ENCODE measurements at places on chromosomes 5 and 9. TPM values are rescaled to one million over a fixed set of nuclear protein-coding genes. Genes with fewer than 3 reads are reported as not detected.

The IL12B gene
- not detected for total RNA-seq

DNA sequence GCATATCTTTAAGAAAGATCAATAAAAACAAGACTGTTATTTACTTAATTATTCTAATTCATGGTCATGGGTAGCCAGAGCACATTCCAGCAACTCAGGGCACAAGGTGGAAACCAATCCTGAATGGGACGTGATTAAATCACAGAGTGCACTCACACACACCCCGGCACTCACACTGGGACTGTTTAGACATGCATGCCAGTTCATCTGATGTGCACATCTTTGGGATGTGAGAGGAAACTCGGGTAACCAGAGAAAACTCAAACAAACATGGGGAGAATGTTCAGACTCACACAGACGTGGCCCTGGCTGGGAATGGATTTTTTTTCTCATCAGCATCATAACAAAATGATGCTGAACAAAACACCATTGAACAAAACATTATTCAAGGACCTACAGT, 29.4 kb downstream of the SMAD5 start:
- no peak for DNase-seq
- H3K36me3 ChIP-seq = no peaks in the 10 kb centered on the region
- H3K27me3 ChIP-seq = no peaks in the 10 kb centered on the region
- no peak overlapping the region for H3K27ac ChIP-seq
- H3K4me3 ChIP-seq = no peak overlapping the region

The PALM2AKAP2 gene
- not detected for total RNA-seq

- peaks cover 2% of the 10 kb centered on the region for H3K36me3 ChIP-seq
- no peak overlapping the region for H3K4me3 ChIP-seq
- no peaks in the 10 kb centered on the region for H3K27me3 ChIP-seq
- no peak overlapping the region for H3K27ac ChIP-seq
Observed at GRCh38 chr5:139376364-139376763, 6.7 kb downstream of the SLC23A1 start.

DNA sequence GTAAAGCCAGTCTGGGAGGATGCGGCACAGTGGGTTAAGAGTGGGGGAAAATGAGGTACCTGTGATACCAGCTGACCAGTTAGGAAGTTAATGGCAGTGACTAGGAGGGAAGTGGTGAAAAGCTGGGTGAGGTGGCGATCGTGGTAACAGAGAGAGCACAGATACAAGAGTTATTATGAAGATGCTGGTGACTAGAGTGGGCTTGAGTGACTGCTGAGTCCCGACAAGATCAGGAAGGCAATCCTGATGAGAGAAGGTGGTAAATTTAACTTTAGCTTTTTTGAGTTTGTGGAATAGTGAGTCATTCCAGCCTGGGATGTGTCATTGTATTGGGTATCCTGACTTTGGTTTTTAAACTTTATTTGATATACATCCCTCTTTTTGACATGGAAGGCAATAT, 38.8 kb downstream of the CMYA5 start:
- H3K27me3 ChIP-seq = no peaks in the 10 kb centered on the region
- DNase-seq = no peak
- H3K36me3 ChIP-seq = no peaks in the 10 kb centered on the region
- no peak overlapping the region for H3K4me3 ChIP-seq

- H3K4me3 ChIP-seq = peak overlapping the region; percentile 94
- H3K27ac ChIP-seq = no peak overlapping the region
- no peaks in the 10 kb centered on the region for H3K27me3 ChIP-seq
- DNase-seq = peak; percentile 49
Observed at GRCh38 chr5:56814361-56814962, 887 bp upstream of the MAP3K1 start.

DNA sequence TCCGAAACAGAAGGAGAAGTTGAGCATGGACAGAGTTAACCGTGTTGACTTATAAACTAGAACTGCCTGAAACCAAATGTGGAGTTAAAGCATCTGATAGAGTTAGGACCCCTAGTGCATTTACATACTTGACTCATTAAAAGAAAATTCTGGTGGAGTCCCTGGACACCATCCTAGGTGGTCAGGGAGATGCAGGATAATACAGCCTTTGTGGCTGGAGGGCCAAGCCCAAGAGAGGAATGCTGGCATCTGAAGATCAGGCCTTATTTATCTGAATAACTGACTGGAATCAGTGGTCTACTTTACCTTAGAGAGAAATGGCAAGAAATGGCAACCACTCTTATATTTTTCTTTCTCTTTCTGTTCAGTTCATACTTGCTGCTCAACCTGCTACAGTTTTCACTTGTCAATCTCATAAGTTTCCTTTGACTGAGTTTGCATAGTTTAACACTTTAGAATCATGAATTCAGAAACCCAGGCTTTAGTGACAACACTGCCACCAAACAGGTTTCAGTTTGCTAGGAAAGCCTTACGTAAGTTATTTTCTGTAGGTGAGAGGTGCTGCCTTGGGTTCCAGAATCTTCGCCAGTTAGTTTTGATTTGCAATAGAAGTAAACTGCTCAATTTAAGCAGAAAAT, 10.2 kb downstream of the CMYA5 start:
- H3K4me1 ChIP-seq = no peaks in the 10 kb centered on the region
- DNase-seq = no peak
- H3K27me3 ChIP-seq = peaks cover 2% of the 10 kb centered on the region
- no peak overlapping the region for H3K4me3 ChIP-seq
- H3K36me3 ChIP-seq = no peaks in the 10 kb centered on the region

The TRPM6 gene
- total RNA-seq = 0.12 TPM

DNA sequence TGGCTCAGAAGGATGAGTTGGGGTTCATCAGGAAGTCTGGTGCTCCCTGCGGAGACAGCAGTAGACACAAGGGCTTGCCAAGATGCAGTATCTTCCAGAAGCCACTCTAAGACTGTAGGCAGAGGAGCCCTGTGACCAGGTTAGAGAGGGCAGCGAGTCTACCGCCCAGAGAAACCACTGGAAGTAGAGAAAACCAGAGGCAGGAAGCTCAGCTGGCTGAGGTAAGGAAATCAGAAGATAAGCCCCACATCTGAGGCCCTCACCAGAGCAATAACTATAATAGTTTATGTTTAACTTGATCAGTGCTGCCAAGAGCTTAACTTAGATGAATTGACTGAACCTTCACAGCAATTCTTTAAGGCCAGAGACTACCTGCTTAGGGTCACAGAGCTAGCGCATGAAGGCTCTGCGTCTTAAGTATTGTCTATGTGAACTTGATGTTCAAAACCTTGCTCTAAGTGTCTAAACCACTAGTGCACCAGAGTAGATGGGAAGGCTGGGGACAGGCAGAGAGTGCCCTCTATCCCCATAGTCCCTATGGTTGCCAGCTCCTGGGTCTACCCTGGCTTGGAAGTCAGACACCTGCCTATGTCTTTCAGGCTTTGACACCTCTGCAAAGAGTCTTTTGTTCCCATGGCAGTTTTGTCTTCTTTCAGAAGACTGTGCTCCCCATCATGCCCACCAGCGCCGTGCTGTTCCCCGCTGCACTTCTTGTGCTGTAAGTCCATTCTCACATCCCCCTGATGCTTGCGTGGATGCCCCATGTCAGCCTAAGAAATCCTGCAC, 228.2 kb upstream of the KLF4 start:
- H3K4me1 ChIP-seq = peaks cover under 1% of the 10 kb centered on the region
- no peak overlapping the region for H3K4me3 ChIP-seq
- H3K27ac ChIP-seq = no peak overlapping the region
- H3K27me3 ChIP-seq = peaks cover 3% of the 10 kb centered on the region
- H3K36me3 ChIP-seq = no peaks in the 10 kb centered on the region

The SPATA31A3 gene
- not detected for total RNA-seq

The RNF183 gene
- not detected for total RNA-seq

- no peaks in the 10 kb centered on the region for H3K36me3 ChIP-seq
- no peak overlapping the region for H3K4me3 ChIP-seq
- H3K4me1 ChIP-seq = peaks cover 14% of the 10 kb centered on the region
- DNase-seq = no peak
Observed at GRCh38 chr5:34858790-34859189, 19.8 kb downstream of the TTC23L start.

- peak; percentile 96 for DNase-seq
- peak overlapping the region; percentile 2 for H3K4me3 ChIP-seq
- H3K27me3 ChIP-seq = no peaks in the 10 kb centered on the region
- no peaks in the 10 kb centered on the region for H3K36me3 ChIP-seq
Observed at GRCh38 chr5:100595152-100595811, 60.1 kb downstream of the FAM174A start.

- no peak overlapping the region for H3K4me3 ChIP-seq
- DNase-seq = no peak
- no peaks in the 10 kb centered on the region for H3K4me1 ChIP-seq
- H3K27me3 ChIP-seq = no peaks in the 10 kb centered on the region
- H3K27ac ChIP-seq = no peak overlapping the region
Observed at GRCh38 chr5:68628082-68628814, 412.7 kb downstream of the PIK3R1 start.

The LCP2 gene
- not detected for total RNA-seq

DNA sequence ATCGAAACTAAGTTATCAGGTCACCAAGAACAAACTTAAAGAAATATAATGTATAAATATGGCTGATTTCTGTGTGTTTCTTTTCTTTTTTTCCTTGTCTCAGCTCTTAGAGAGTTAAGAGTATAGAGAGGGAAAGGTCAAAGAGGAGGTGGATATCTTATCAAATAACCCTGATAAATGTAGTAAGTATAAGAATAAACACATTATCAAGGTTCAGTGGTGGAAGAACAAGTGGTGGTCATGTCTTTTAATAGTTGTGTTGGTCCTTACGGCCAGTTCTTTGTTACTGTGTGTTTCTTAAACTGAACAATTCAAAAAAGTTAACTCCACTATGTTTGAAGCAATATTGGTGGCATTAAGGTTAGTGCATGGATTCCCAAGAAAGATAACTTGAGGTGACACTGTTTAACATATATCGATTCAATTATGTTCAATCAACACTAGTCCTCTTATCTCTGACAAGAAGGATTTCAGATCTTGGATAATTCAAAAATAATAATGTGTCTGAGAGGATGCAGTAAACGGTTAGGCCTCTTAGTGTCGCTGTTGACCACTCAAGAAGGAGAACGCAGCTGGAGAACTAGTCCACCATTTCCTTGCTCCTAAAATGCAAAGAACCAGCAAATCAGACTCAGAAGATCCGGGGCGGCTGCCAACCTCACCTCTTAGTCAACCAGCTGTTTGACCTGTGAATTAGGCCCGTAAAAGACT, at the start of gene PCDHGA3:
TSS of gene PCDHGA3 (plus strand) at position 588 of the 711 bp plus-strand sequence. CDS start 205 bp downstream, outside the sequence.
- H3K27me3 ChIP-seq = peaks cover 29% of the 10 kb centered on the region
- H3K4me1 ChIP-seq = peaks cover 3% of the 10 kb centered on the region
- peak; percentile 53 for DNase-seq
- H3K27ac ChIP-seq = no peak within 1 kb of the TSS

DNA sequence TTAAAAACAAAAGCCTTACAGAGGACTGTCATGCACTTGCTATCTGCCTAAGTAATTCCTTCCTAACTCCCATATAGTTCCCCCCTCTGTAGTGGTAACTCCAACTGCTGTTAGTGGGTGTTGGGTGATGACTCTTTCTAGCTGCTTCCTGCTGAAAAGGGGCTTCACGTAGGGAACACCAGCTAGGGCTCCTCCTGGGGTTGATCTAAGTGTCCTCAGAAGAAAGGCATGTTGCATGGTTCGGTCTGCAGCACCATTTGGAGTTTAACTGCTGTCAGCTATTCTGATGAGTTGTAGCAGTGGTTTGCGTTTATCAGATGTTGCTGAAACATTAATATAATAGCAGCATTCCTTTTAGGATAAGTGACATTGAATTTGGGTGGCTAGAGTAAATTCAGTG, 281.9 kb upstream of the TUSC1 start:
- H3K27ac ChIP-seq = no peak overlapping the region
- H3K4me3 ChIP-seq = no peak overlapping the region
- no peaks in the 10 kb centered on the region for H3K27me3 ChIP-seq
- H3K4me1 ChIP-seq = no peaks in the 10 kb centered on the region
- DNase-seq = no peak

The PCDHB16 gene
- 0.12 TPM for total RNA-seq

GRCh38 chr5:112918679-112919078, 3.3 kb downstream of the REEP5 start:
- H3K4me1 ChIP-seq = peaks cover 8% of the 10 kb centered on the region
- peaks cover 9% of the 10 kb centered on the region for H3K36me3 ChIP-seq
- no peak overlapping the region for H3K27ac ChIP-seq
- H3K4me3 ChIP-seq = no peak overlapping the region
- H3K27me3 ChIP-seq = no peaks in the 10 kb centered on the region
- DNase-seq = no peak

The NUDT2 gene
- 25.2 TPM for total RNA-seq

GRCh38 chr9:116899337-116900006, 212.4 kb downstream of the TRIM32 start:
- no peaks in the 10 kb centered on the region for H3K4me1 ChIP-seq
- no peaks in the 10 kb centered on the region for H3K27me3 ChIP-seq
- H3K36me3 ChIP-seq = no peaks in the 10 kb centered on the region
- H3K4me3 ChIP-seq = no peak overlapping the region
- no peak overlapping the region for H3K27ac ChIP-seq
- DNase-seq = no peak
